ENCODE measurements at places on chromosomes 12 and 14. TPM values are rescaled to one million over a fixed set of nuclear protein-coding genes. Genes with fewer than 3 reads are reported as not detected.

Gene PRIMA1
- 2.5 TPM for total RNA-seq

- no peak for DNase-seq
Measured at GRCh38 chr12:52555577-52555976, 2.6 kb upstream of the KRT71 start.

Gene SERPINA1
- 0.13 TPM for total RNA-seq

GRCh38 chr12:46562625-46563225 is 190.2 kb upstream of the SLC38A2 start:
- DNase-seq: no peak

DNA sequence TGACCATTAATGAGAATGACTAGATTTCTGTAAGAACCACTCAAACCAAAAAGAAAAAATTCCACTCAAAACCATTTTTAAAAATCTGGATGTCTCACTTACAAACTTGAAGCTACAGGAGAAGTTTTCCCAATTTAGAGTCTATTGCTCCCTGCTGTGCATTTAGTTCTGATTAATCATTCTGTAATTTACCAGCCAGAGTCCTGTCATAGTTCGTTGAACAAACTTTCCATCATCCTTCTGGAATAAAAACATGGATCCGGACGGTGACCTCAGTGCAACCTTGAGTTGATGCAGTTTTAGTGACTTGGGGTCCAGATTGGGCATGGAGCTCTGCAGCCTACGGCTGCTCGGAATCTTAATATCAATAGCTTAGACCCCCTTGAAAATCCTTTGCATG is 73.4 kb downstream of the PRMT8 start:
- no peak for DNase-seq

Gene MSI1
- total RNA-seq: 40.2 TPM

- no peak for DNase-seq
Measured at GRCh38 chr14:80419345-80419744, 208.0 kb upstream of the DIO2 start.

- DNase-seq: no peak
Measured at GRCh38 chr14:72608391-72609204, 285.3 kb downstream of the DPF3 start.

Gene TEX52
- not detected for total RNA-seq

- DNase-seq: no peak
Measured at GRCh38 chr12:30219047-30219446, 435.3 kb upstream of the TMTC1 start.
